ENCODE measurements at places on chromosomes 7 and 10.

- no peak for DNase-seq
These were observed 22.1 kb downstream of the NMT2 start for GRCh38 chr10:15146366-15146765.

- DNase-seq: no peak
These were observed 157.9 kb upstream of the ZMIZ1 start for GRCh38 chr10:78910886-78911285.

- no peak for DNase-seq
These were observed 8.8 kb downstream of the DLX5 start for GRCh38 chr7:97015756-97016380.

GRCh38 chr7:158430308-158431034 is 157.2 kb downstream of the PTPRN2 start:
- DNase-seq: no peak

DNA sequence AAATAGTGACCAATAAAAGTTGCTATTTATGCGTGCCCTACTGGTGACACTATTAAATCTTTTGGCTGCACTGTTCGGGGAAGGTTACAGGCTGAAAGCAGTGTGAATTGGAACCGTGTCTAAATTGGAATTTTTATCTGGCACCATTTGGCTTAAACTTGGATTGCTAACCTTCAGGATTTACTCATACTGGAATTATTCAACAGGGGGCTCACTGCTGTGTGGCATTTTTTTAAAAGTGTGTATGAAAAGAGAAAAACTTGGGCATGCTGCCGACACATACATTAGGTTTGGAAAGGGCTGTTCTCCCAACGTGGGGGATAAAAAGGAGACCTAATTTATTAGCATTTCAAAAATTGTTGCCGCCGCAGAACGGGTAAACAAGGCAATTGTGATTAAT is 537.9 kb upstream of the MGMT start:
- DNase-seq: no peak

- DNase-seq: no peak
These were observed 362.7 kb downstream of the REEP3 start for GRCh38 chr10:63883861-63884260.

DNA sequence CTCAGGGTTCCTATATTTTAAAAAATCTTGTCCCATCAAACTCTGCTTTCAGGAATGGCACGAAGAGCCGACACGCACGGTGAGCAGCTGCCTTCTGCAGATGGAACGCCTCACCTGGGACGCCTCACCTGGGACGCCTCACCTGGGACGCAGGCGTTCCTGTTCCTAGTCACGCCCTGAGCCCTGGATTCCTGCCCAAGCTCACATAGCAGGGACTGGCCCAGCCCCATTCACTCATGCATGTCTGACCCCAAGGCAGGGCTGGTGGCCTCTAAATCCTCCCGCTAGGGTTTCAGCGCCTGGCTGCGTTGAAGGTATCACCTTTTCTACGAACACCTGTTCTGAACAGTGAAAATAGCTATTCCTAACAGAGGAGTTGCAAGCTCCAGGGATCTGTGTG is 49.8 kb downstream of the CARD11 start:
- no peak for DNase-seq

- peak; percentile 74 for DNase-seq
These were observed 918 bp upstream of the RPEL1 start for GRCh38 chr10:103244666-103245271.

DNA sequence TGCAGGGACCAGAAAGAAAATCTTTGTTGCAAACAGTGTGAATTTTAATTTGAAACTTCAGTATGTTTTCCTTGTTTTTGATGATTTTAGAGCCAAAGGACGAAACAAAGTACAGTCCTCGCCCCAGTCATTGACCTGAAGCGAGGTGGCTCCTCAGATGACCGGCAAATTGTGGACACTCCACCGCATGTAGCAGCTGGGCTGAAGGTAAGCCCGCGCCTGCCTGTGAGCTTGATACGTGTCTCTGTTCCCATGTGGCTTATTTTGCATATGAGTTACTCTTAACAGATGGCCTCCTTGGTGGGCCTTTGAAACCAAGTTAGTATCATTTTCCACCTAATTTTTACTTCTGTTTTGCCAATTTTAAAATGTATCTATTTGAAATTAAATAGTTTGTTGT is 12.3 kb downstream of the RBM17 start:
- DNase-seq: no peak

GRCh38 chr7:41886901-41887311 is 184.0 kb upstream of the INHBA start:
- no peak for DNase-seq

- no peak for DNase-seq
These were observed 126.5 kb downstream of the SLIT1 start for GRCh38 chr10:97059006-97059871.

- no peak for DNase-seq
These were observed 503.2 kb downstream of the SH2D4B start for GRCh38 chr10:81040940-81041339.

GRCh38 chr7:135601182-135601581 is 43.5 kb downstream of the NUP205 start:
- no peak for DNase-seq

GRCh38 chr10:105611244-105611798 is 970.2 kb downstream of the SORCS3 start:
- DNase-seq: no peak

- no peak for DNase-seq
These were observed 87.2 kb upstream of the PLPP4 start for GRCh38 chr10:120369856-120370276.

- DNase-seq: no peak
These were observed 13.6 kb downstream of the CAMK2B start for GRCh38 chr7:44311561-44312495.

Data from activated CD4-positive, alpha-beta T cell treated with anti-CD3 and anti-CD28 coated beads, Interleukin-10, Interleukin-2, amounts not matched to agents 100 ng/mL and 50 ng/mL, durations not matched to agents 16 hours and 8 hours (primary cell).